ENCODE measurements at places on chromosomes 12 and 14.

GRCh38 chr14:56887216-56887615 lies 76.9 kb upstream of the OTX2 start:
- no peak for DNase-seq
- H3K4me1 ChIP-seq = no peaks in the 10 kb centered on the region
- H3K27ac ChIP-seq = no peak overlapping the region
- H3K4me3 ChIP-seq = no peak overlapping the region
- H3K36me3 ChIP-seq = no peaks in the 10 kb centered on the region
- H3K27me3 ChIP-seq = no peaks in the 10 kb centered on the region

DNA sequence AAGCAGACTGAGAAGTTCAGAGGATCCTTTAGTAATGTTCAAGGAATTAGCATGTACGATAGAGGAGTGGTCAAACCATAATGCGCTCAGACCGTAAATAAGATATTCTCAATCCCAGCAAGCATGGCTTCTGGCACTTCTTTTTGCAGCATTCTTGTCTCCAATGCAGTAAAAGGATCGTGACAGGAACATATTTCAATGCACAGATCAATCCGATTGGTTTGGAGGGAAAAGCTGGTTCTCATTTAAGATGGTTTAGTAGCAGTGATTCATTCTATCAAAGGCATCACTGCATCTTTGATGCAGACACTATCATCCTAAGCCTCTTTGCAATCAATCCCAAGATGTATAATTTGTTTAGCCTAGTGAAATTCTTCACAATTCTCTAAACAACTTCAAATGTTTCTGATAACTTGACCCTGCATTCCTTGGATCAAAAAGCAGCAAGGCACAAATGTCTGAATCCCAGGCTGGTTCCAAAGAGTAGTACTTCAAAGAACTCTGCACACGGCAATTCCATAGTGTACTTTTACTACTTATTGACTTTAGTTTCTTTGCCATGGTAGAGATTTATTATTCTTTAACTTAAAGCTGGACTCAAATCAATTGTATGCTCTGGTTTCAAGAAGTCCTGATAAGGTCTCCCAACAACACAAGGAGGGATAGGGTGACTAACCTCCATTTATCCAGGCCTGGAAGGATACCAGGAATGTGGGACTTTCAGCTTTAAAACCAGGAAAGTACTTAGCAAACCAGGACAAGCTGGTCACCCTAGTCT lies 96.8 kb upstream of the MDM1 start:
- H3K27me3 ChIP-seq = no peaks in the 10 kb centered on the region
- no peak for DNase-seq
- no peaks in the 10 kb centered on the region for H3K4me1 ChIP-seq
- no peak overlapping the region for H3K4me3 ChIP-seq

GRCh38 chr14:66311990-66312389 lies 174.2 kb upstream of the CCDC196 start:
- H3K4me3 ChIP-seq = no peak overlapping the region
- H3K27ac ChIP-seq = no peak overlapping the region
- no peaks in the 10 kb centered on the region for H3K27me3 ChIP-seq
- no peak for DNase-seq
- no peaks in the 10 kb centered on the region for H3K36me3 ChIP-seq

DNA sequence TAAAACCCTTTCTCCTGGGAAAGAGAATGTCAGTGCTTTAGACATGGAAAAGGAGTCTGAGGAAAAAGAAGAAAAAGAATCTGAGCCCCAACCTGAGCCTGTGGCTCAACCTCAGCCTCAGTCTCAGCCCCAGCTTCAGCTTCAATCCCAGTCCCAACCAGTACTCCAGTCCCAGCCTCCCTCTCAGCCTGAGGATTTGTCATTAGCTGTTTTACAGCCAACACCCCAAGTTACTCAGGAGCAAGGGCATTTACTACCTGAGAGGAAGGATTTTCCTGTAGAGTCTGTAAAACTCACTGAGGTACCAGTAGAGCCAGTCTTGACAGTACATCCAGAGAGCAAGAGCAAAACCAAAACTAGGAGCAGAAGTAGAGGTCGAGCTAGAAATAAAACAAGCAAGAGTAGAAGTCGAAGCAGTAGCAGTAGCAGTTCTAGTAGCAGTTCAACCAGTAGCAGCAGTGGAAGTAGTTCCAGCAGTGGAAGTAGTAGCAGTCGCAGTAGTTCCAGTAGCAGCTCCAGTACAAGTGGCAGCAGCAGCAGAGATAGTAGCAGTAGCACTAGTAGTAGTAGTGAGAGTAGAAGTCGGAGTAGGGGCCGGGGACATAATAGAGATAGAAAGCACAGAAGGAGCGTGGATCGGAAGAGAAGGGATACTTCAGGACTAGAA lies 6.1 kb downstream of the PNN start:
- peaks cover 74% of the 10 kb centered on the region for H3K36me3 ChIP-seq
- no peak for DNase-seq
- no peaks in the 10 kb centered on the region for H3K27me3 ChIP-seq
- no peak overlapping the region for H3K27ac ChIP-seq
- H3K4me3 ChIP-seq = no peak overlapping the region

- DNase-seq = peak; percentile 59
- peak overlapping the region; percentile 99 for H3K27ac ChIP-seq
- H3K36me3 ChIP-seq = peaks cover 57% of the 10 kb centered on the region
- H3K4me3 ChIP-seq = peak overlapping the region; percentile 81
- no peaks in the 10 kb centered on the region for H3K27me3 ChIP-seq
Measured at GRCh38 chr14:24240110-24240918, 2.1 kb downstream of the TINF2 start.

DNA sequence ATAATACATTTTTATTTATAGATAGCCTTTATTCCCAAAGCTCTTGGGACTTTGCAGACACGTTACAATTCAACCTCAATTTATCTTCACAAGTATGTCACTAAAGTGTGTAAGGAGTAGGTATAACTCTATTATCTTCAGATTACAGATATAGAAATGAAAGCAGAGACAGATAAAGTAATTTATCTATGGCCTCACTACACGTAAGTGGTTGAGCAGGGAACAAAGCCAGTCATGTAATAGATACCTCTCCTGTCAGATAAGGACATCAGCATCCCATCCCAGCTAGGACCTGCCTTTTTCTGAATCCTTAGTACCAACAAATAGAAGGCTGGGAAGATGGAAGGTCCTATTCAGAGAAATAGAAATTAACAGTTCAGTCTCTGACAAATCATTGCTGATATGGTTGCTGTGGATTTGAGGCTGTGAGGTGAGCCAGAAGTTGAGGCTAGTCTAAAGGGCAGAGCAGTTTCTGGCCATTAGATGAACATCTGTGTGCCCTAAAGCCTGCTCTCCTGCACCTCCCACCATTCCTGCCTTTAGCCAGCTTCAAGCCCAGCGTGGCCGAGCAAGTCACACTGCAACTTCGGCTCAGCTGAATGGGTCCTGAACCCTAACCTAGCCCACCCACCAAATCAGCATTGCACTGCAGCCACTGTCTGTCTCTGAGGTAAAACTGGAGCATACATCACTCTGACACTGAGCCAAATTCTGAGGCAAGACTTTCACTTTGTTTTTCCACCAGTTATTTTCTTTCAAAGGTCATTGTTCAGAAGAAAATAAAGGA lies 71.1 kb upstream of the PLEKHA5 start:
- no peak overlapping the region for H3K4me3 ChIP-seq
- no peaks in the 10 kb centered on the region for H3K27me3 ChIP-seq
- no peaks in the 10 kb centered on the region for H3K4me1 ChIP-seq
- no peaks in the 10 kb centered on the region for H3K36me3 ChIP-seq
- no peak overlapping the region for H3K27ac ChIP-seq
- DNase-seq = no peak

DNA sequence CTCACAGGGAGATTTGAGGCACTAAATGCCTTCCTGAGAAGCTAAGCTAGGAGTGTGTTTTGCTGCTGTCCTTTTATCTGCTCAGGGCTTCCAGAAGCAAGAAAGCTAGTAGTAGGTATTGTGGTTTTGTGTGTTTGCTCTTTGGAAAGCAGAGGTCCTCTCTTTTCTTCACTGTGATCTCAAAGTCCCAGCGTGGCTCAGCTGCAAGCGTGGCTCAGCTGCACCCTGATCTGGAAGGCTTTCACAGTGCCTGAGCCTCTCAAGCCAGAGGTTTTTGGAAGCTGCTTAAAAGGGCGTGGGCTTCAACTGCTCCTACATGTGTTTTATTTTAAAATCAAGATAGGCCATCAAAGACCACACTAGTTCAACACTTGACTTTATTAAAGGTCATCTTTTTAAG lies 337.4 kb upstream of the RGS6 start:
- DNase-seq = no peak
- peaks cover 16% of the 10 kb centered on the region for H3K4me1 ChIP-seq
- no peak overlapping the region for H3K4me3 ChIP-seq
- H3K36me3 ChIP-seq = no peaks in the 10 kb centered on the region

- H3K27ac ChIP-seq = no peak overlapping the region
- no peak overlapping the region for H3K4me3 ChIP-seq
- H3K36me3 ChIP-seq = no peaks in the 10 kb centered on the region
- no peaks in the 10 kb centered on the region for H3K27me3 ChIP-seq
- no peaks in the 10 kb centered on the region for H3K4me1 ChIP-seq
- no peak for DNase-seq
Measured at GRCh38 chr14:30114051-30114450, 186.4 kb upstream of the PRKD1 start.

DNA sequence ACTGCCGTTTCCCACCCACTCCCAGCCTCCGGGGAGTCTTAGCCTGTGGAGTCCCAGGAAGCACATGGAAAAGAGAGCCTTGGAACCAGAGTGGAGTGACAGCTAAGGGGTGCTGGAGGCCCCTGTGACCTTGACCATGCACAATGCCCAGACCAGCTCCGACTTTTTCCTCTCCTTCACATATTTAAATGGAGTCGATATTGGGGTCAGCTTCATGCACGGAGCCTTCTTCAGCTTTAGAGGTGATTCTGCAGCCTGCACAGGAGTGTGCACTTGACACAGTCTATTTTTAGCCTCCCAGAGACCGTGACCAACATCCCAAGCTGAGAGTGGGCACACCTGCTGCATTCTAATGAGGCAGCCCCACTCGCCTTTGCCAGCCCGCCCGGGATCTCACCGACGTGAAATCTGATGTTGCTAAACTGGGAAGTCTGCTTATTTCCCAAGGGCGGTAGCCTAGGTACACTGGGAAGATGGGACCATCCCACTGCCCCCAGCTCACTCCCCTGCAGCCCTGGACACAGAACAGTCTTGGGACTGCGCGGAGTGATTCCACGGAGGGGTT lies 47.5 kb downstream of the PRMT8 start:
- no peaks in the 10 kb centered on the region for H3K36me3 ChIP-seq
- H3K27me3 ChIP-seq = no peaks in the 10 kb centered on the region
- H3K27ac ChIP-seq = no peak overlapping the region
- no peak overlapping the region for H3K4me3 ChIP-seq
- no peaks in the 10 kb centered on the region for H3K4me1 ChIP-seq

GRCh38 chr14:36944307-36945010 lies 227.9 kb downstream of the SLC25A21 start:
- no peaks in the 10 kb centered on the region for H3K36me3 ChIP-seq
- H3K27ac ChIP-seq = no peak overlapping the region
- no peak overlapping the region for H3K4me3 ChIP-seq
- no peak for DNase-seq
- H3K27me3 ChIP-seq = no peaks in the 10 kb centered on the region

GRCh38 chr14:85333313-85333712 lies 196.6 kb upstream of the FLRT2 start:
- H3K27me3 ChIP-seq = no peaks in the 10 kb centered on the region
- DNase-seq = no peak
- no peak overlapping the region for H3K27ac ChIP-seq
- H3K4me3 ChIP-seq = no peak overlapping the region
- no peaks in the 10 kb centered on the region for H3K4me1 ChIP-seq

GRCh38 chr12:24938341-24938740 lies 10.6 kb downstream of the BCAT1 start:
- H3K27ac ChIP-seq = no peak overlapping the region
- H3K4me3 ChIP-seq = no peak overlapping the region
- no peaks in the 10 kb centered on the region for H3K36me3 ChIP-seq
- H3K4me1 ChIP-seq = no peaks in the 10 kb centered on the region
- no peaks in the 10 kb centered on the region for H3K27me3 ChIP-seq

GRCh38 chr12:70637303-70638085 lies at the start of gene PTPRB:
Gene PTPRB (minus strand): TSS chr12:70637429. CDS start chr12:70637395, 34 bp downstream.
- no peak within 1 kb of the TSS for H3K4me3 ChIP-seq
- no peak for DNase-seq
- H3K4me1 ChIP-seq = no peaks in the 10 kb centered on the region
- H3K36me3 ChIP-seq = no peaks in the 10 kb centered on the region
- no peaks in the 10 kb centered on the region for H3K27me3 ChIP-seq

DNA sequence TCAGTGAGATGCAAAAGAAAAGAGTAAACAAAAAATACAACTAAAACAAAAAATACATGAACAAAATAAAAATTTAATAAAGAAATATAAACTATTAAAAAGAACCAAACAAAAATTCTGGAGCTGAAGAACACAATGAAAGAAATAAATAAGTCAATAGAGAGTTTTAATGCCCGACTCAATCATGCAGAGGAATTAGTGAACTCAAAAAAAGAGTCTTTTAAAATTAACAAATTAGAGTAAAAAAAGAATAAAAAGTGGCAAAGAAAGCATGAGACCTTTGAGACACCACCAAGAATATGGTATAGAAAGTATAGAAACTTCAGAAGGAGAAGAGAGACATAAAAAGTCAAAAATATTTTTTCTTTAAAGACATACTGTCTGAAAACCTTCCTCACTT lies 2.6 kb upstream of the KLRC1 start:
- H3K27me3 ChIP-seq = no peaks in the 10 kb centered on the region
- no peaks in the 10 kb centered on the region for H3K36me3 ChIP-seq
- H3K4me1 ChIP-seq = no peaks in the 10 kb centered on the region
- no peak for DNase-seq

DNA sequence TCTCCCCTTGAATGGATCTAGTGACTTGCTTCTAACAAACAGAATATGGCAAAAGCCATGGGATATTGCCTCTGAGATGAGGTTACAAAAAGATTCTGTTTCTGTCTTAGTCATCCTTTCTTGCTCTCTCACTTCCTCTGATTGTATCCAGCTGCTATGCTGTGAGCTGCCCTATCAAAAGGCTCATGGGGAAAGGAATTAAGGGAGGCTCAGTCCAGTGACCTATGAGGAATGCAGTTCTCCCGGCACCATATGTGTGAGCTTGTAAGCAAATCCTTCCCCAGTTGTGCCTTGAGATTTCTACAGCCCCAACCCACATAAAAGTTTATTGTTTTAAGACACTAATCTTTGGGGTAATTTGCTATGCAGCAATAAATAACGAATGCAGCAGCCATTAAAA lies 183.1 kb downstream of the KLHL28 start:
- H3K27me3 ChIP-seq = no peaks in the 10 kb centered on the region
- no peaks in the 10 kb centered on the region for H3K4me1 ChIP-seq
- DNase-seq = no peak
- H3K27ac ChIP-seq = no peak overlapping the region
